ENCODE measurements at places on chromosomes 11 and 22.

GRCh38 chr22:37521236-37521739 lies 2.1 kb upstream of the CARD10 start:
- DNase-seq, result no peak

DNA sequence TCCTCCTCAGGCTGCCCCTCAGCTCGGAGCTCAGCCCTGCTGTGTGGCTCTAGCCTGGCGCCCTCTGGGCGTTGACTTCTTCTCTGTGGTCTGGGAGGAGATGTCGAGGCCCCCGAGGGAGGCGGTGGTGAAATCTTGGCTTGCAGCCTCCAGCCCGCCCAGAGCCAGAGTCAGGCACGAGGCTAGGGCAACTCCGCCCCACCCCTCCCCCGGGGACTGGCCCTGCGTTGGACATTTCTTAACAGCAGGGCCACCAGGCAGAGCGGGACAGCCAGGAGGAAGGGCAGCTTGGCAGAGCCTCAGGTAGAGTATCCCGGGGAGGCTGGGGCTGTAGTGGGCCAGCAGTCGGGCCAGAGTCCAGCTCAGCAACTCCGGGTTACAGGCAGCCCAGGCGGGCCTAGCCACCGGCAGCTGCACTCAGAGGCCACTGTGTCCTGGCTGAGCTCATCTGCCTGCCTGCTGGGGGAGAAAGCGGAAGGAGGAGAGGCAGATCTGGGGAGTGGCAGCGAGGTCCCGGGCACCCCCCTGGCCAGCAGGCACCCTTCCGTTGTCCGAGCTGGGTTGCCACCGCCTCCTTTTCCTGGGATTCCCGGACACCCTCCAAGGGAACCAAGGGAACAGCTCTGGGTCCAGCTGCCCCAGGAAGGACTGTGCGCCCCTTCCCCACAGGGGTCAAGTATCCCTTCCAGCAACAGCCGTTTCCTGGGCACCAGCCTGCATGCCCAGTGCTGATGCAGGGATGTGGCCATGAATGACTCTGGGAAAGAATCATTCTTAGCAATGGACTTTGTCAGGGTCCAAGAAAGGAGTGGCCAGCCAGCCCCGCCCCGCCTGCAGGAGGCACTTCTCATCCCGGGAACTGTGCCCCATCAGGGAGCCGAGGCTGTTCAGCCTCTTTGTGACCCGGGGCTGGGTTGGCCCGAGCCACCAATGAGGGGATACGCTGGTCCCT lies at the start of gene ALDH3B1:
TSS of gene ALDH3B1 (plus strand) at position 238 of the 952 bp plus-strand sequence. CDS start 4,971 bp downstream, outside the sequence.
- DNase-seq, result peak; percentile 93

GRCh38 chr11:46877580-46877979 lies 31.5 kb upstream of the CKAP5 start:
- no peak for DNase-seq

DNA sequence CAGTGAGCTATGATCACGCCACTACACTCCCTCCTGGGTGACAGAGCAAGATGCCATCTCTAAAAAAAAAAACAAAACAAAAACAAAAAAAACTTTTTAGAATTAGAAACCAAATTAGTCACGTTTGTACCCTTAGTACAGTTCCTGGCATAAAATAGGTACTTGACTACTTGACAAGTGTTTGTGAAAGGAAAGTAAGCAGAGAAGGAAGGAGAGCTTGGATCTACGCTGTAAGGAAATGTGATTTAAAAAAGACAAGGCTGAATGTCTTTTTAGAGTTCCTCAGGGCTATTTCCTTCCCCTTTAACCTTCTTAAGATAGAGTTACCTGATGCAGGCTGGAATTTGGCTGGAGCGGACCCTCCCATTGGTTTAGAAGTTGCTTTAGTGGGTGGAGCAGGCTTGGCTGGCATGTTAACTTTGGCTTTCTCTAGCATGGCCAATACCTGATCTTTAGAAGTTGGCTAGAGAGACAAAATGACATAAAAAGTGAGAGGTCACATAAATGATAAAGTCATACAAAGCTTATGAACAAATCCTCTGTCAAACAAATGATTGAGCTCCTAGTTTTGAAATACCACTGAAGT lies 50.7 kb downstream of the F2 start:
- no peak for DNase-seq

DNA sequence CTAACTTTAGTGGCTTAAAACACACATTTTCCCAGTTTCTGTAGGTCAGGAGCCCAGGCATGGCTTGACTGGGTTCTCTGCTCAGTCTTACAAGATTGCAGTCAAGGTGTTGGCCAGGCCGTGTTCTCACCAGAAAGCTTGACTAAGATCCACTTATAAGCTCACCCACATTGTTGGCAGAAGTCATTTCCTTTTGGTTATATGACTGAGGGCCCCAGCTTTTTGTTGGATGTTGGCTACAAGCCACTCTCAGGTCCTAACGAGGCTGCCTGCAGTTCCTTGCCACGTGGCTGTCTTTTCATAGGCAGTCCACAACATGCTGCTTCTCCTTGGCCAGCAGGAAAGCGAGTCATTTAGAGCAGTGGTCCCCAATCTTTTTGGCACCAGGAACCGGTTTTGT lies 79.3 kb upstream of the CRTAM start:
- DNase-seq, result no peak

- DNase-seq, result no peak
Measured at GRCh38 chr22:33186816-33187215, 128.6 kb upstream of the SYN3 start.

- peak; percentile 47 for DNase-seq
Measured at GRCh38 chr22:30038219-30038618, 42.0 kb upstream of the HORMAD2 start.

DNA sequence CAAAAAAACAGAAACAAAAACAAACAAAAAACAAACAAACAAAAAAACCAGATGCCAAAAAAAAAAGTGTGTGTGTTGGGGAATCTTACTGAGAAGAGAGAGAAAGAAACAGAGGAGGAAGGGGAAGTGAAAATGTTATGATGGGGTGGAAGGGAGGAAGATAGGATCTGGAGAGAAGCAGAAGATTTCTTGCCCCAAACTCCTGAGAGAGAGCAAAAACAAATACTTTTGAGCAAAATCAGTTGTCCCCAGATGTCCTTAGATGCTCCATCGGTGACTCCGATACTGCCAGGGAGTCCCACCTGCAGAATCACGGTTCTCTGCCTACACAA lies 19.9 kb upstream of the GRAMD1B start:
- no peak for DNase-seq

- no peak for DNase-seq
Measured at GRCh38 chr11:12882670-12883069, 126.4 kb upstream of the RASSF10 start.

DNA sequence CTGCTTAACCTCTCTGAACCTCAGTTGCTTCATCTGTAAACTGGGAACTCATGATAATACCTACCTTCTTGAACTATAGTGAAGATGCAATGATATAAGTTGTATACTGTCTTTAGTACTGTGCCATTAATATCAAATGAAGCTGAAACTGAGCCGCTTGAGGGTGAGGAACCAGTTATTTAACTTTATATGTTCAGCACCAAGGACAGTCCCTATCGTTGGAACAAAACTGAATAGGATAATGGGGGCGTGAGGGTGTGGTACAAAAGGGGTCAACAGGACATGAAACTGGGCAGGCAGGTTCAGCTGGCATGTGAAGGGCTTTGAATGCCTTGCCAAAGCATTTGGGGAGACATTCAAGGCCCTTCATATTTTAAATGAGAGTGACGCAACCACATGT lies 112.6 kb downstream of the C11orf91 start:
- DNase-seq, result no peak

DNA sequence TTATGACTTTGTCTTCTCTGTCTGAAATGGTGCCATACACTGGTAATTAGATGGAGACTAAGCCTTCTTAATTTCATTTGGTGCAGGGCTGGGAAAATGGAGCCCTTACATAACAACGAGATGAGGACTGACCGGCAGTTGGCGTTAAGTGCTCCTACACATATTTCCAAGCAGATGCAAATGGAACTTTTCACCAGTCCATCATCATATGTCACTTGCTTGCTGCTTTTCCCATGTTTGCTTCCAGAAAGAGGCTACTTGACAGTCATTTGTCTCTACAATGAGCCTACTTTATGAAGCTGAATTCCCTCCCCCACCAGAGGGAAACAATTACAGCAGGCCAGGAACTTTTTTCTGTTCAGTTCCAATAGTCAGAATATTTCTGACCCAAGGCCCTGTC lies 32.6 kb downstream of the SVIP start:
- DNase-seq, result no peak

GRCh38 chr22:40966726-40967085 lies 15.5 kb downstream of the RBX1 start:
- no peak for DNase-seq

- no peak for DNase-seq
Measured at GRCh38 chr11:71240061-71240690, 12.2 kb downstream of the SHANK2 start.

DNA sequence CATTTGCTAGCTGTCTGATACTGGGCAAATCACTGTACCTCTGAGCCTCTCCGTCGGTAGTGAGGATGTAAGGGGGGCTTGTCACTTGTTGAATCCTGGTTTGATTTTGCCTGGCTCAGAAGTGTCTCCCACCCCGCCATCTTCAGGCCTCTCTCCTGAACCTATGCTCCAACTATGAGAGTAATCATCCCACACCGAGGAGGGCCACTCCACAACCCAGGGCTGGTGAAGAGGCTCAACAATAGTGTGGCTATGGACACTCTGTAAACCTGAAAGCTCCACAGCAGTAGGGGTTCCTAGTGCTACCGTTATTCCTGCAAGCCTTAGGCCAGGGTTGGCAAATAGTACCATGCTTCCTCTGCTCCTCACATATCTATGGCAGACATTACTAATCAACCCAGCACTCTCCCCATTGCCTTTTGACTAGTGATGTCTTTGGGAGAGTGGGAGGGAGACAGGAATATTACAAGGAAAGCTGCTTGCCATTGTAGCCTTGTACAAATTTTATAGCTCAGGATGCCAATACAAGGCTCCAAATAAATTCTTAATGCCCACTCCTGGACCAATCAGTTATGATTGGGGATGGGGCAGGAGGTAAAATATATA lies 134.0 kb upstream of the TEAD1 start:
- DNase-seq, result peak; percentile 40

GRCh38 chr11:11813288-11813962 lies 28.3 kb upstream of the USP47 start:
- peak; percentile 94 for DNase-seq

DNA sequence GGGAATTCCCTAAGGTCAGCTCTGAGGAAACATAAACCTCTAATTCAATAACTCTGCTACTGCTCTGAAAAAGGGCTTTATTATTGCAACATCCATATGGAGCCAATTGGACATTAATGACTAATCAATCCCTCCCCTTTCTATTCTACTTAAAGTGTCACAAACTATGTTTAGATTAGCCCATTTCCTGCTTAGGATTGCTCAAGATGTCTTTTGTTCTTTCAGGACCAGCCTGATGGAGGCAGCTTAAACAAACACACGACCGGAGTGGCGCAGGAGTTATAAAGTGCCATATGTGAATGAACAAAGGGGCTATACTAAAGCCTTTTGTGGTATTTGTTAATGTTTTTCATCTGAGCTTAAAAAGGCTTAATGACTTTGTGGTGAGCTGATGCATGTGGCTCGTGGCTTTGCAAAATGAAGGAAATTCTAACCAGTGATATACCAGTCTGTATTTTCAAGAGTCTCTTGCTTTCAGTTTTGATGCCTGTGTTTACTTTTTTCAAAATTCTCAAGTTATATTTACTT lies 354.4 kb downstream of the SOX6 start:
- peak; percentile 94 for DNase-seq

DNA sequence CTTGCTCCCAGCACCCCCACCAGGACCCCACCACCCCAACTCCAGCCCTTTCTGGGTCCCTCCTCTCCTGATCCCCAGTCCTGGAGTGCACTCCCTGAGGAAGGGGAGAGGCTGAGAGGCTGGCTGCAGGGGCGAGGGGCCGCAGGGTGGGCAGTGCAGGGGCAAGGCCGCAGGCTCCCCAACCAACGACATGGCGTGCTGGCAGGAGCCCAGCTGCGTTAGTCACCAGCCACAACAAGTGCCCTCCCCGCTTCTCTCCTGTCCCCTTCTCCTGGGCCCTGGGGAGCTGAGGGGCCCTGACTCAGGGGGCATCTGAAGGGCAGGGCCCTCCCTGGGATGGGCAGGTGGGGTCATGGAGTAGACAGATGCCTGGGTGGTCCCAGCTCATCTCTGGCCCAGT lies 2.3 kb downstream of the CABP7 start:
- no peak for DNase-seq

DNA sequence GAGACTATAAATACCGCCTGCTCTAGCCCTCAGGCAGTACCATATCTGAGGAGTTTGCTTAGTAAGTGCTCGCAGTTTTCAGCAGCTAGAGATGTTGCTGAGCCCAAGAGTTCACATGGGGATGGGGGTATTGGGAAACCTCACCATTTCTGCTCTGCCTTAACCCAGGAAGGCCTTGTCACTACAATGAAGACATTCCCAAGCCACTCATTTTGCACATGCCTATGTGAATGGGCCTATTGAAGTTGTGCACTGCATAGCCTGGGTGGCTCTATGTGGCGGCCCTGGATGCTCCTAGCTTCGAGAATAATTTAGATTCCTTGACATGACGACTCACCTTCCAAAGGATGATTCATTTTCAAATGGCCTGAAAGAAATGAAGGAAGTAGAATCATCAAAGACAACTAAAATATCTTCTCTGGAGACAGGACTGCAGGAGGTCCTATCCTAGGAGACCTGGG lies 163.4 kb downstream of the ADAMTS15 start:
- peak; percentile 79 for DNase-seq

DNA sequence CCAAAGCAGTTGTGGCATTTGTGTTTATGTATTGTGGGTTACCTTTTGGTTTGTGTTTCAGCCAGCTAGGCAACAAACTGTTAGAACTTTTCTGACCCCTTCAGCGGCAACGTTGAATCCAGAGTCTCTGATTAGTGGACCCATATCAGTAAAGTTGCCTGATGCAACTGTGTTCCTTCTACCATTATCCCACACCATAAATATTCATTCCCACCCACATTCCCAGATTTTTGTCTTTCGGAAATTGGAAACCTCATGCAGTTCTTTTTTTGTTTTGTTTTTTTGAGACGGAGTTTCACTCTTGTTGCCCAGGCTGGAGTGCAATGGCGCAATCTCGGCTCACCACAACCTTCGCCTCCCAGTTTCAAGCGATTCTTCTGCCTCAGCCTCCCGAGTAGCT lies 30.7 kb upstream of the RBX1 start:
- DNase-seq, result peak; percentile 48

- peak; percentile 3 for DNase-seq
Measured at GRCh38 chr22:40113696-40114095, 64.0 kb upstream of the TNRC6B start.

DNA sequence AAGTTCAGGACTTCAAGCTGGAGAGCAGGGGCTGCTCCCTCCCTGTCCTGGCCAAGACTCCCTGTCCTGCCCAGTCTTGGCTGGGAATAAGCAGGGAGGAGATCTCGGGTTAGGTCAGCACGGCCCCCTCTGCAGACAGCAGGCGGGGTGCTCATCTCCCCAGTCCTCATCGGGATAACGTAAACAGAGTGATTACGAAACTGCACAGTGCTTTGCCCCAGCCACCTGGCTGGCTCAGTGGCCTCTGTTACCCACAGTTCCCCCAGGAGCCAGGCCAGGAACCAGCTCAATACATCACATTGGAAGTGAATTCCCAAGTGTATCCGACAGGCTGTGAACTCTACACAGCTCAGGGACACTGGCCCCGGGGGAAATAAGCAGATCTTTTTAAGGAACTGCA lies 42.7 kb upstream of the KCNJ11 start:
- peak; percentile 6 for DNase-seq
